ENCODE measurements at places on chromosomes 2 and 18.
A peak's percentile ranks its signal among the peaks of the same experiment; 100 is the strongest.

GRCh38 chr2:151842830-151843690 is 14.8 kb upstream of the ARL5A start:
- DNase-seq: no peak

- DNase-seq: no peak
Observed at GRCh38 chr2:78984386-78984785, 41.1 kb upstream of the REG3G start.

GRCh38 chr2:179860255-179861026 is 971 bp downstream of the ZNF385B start:
- peak; percentile 26 for DNase-seq

- DNase-seq: peak; percentile 10
Observed at GRCh38 chr18:1147730-1148129, 243.1 kb downstream of the ADCYAP1 start.

GRCh38 chr2:68837164-68837860 is 33.9 kb downstream of the BMP10 start:
- DNase-seq: peak; percentile 67

- no peak for DNase-seq
Observed at GRCh38 chr2:122528061-122528460, 772.6 kb downstream of the TSN start.

- no peak for DNase-seq
Observed at GRCh38 chr2:168515502-168515901, 59.4 kb downstream of the CERS6 start.

- DNase-seq: no peak
Observed at GRCh38 chr2:64177315-64177714, 33.1 kb upstream of the PELI1 start.

DNA sequence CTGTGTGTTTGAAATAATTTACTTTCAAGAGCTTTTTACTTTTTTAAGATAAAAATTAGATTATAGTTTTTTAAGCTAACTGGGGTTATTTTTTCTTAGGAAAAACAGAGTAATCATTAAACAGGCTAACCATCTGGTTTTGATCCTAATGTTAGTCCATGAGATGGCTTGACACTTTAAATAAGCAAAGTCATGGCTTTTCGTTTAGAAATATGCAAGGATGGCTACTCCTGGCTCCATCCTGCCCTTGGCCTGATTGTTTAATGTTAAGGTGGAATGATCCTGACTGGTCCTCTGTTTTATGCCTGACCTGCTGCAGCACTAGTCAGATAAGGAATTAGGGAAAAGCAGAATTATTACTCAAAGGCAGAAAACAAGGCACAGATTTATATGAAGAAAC is 39.7 kb upstream of the PNPT1 start:
- no peak for DNase-seq

DNA sequence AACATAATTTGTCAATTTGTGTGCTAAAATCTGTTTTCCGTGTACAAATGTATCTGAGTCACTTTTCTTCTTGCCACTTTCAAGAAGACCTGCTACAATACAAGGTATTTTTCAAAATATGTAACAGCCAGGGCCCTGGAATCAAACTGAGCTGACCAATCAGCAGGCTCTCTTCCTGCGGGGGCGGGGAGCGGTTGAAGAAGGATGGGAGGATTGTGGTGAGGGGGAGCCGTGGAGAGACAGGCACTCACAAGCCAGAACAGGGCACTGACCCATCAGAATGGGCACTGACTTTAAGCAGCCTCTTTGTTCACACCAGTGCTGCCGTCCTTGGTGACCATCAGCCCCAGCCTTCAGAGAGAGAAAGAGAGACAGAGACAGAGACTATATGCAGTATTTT is 40.6 kb upstream of the CCNYL1 start:
- peak; percentile 58 for DNase-seq

- DNase-seq: peak; percentile 38
Observed at GRCh38 chr2:239626961-239627592, 226.3 kb upstream of the HDAC4 start.

DNA sequence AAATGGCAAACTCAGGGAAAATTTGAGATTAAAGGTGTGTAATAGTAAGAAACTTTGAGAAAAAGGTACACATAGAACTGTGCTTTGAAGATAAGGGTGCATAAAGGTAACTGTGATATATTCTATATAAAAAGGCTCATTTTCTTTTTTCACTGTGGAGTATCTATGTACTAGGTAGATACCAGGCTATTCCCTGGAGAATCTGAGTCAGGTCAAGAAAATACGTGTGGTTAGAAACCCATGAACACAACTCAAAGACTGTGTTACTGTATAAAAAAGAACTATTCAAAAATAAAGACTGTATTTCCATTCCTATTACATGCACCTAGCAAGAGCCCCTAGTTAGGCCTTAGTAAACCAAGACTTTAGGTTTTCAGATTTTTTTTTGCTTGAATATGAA is 100.1 kb upstream of the GRB14 start:
- no peak for DNase-seq

- DNase-seq: no peak
Observed at GRCh38 chr2:103880081-103880834, 973.7 kb upstream of the POU3F3 start.

GRCh38 chr18:77733292-77733903 is 483.8 kb downstream of the GALR1 start:
- peak; percentile 29 for DNase-seq

DNA sequence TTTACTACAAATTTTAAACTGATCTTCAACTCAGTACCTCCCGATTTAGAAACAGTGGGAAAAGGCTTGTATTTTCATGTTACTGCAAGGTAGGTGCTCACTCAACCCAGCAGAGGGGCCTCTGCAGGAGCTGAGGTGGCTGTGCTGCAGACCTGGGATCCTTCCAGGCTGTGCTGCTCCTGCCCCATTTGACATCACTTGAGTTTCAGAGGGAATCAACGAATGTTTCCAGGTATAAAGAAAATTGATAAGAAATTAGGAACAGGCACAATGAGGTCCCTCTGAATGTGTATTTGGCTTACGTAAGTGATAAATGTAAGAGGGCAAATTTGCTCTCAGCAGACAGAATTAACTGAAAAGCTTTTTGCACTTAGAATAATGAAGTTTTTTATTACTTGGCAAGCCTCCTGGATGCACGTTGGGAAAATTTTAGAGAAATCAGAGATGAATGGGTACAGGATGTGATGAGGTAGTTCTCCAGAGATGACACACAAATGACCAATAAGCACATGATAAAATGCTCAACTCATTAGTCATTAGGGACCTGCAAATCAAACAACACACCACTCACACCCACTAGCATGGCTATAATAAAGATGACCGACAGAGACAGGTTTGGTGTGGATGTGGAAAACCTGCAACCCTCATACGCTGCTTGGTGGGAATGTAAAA is 114.0 kb downstream of the NOL10 start:
- DNase-seq: no peak

DNA sequence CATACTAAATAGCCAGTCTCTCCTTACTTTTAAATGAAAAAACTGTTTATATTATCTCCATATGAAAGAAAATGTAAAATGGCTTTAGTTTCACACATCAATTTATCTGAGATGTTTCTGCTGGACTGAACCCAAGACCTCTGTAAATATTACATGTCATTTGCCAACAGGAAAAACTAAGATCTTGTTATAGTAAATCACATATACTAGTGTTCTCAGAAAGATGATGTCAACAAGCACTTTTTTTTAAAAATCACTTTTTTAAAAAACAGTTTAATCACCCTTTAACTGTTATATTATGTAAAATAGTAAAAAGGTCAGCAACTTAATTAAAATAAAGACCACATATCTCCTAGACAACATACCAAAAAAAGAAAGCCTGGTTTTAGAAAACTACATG is 46.3 kb downstream of the PTPN2 start:
- DNase-seq: no peak

Measured in iPS-NIHi11 (cell line).